ENCODE measurements at places on chromosomes 3 and 15.

DNA sequence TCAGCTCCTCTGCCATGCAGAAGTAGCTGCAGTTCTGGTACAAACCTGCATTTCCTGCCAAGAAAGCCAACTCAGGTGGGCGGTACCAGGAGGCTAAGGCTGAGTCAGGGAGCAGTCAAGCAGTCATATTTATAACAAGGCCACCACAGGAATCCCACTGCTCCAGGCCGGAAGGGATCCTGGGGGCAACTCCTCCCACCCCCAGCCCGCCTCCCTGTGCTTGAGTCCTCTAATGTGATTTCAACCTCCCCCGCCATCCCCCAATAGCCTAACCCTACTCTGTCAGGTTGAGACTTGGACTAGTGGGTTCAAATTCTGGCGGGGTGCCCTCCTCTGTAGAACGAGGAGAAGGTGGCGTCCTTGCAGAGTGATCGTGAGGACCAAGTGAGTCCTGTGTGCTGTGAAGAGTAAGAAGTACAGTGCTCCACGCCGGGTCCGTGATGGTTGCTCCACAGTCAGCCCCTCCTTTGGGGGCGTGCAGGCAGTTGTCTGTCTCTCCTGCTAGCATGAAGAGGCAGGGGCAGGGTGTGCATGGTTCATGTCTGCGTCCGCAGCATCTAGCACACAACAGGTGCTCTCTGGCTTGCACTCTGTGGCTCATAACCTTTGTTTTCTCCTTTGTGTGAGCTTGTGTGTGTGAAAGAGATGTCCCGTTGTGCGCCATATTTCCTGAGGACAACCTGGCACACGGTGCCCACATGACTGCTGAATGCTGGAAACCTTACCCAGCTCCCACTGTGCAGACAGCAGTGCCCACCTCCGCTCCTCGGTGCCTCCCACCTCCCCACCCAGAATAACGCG lies 78.3 kb downstream of the SMAD6 start:
- DNase-seq, result no peak

GRCh38 chr3:15241341-15241740 lies 35.3 kb downstream of the CAPN7 start:
- DNase-seq, result no peak

DNA sequence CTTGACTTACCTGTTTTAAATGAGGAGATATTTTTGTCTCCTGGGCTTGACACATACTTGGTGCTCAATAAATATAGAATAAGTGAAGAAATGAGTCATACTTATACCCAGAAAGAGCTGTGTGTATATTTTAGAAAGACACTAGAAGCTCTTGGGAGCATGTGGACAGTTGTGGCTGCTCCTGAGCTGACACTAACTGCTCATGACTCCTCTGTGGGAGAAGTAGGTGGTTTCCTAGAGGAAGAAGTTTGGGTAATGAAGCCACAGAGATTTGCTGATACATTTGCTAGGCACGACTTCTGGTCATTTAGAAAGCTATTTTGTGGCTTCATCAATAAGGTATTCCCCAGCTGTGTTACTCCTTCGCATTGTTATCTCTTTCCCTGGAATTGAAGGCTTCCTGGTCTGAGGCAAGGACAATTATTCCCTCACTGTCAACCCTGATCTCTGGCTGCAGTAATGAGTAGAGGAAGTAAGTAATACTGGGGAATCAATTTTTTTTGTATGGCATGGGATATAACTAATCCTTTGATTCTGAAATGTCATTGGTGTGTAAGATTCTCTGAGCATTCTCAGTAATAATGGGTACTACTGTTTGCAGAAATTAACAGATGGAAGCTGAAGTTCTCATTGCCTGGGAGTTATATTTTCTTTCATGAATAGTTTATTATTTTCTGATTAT lies 79.6 kb upstream of the DCBLD2 start:
- no peak for DNase-seq

GRCh38 chr15:75233504-75234190 lies 24.5 kb upstream of the GOLGA6C start:
- DNase-seq, result no peak

- DNase-seq, result no peak
Observed at GRCh38 chr3:123424999-123425712, 23.7 kb downstream of the ADCY5 start.

DNA sequence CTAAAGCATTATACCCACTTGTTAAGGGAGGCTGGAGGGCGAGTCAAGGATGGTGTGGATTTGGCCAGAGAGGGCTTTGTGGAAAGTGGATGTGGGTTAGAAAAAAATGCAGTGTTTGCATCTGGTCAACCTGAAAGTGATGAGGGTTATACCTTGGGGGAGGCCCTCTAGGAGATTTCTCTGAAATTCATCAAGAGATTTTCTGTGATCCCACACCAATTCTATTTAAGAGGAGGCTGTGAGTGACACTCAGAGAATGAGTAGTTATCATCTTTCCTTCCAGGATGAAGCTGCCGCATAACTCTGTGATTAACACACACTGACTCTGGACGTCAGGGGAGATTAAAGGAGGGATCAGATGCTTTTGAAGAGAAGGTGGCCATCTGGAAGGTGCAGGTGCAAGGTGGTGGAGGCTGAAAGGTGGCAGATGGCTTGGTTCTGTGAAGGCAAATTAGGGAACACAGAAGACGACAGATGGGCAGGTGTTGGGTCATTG lies 54.8 kb downstream of the ANAPC13 start:
- DNase-seq, result no peak

DNA sequence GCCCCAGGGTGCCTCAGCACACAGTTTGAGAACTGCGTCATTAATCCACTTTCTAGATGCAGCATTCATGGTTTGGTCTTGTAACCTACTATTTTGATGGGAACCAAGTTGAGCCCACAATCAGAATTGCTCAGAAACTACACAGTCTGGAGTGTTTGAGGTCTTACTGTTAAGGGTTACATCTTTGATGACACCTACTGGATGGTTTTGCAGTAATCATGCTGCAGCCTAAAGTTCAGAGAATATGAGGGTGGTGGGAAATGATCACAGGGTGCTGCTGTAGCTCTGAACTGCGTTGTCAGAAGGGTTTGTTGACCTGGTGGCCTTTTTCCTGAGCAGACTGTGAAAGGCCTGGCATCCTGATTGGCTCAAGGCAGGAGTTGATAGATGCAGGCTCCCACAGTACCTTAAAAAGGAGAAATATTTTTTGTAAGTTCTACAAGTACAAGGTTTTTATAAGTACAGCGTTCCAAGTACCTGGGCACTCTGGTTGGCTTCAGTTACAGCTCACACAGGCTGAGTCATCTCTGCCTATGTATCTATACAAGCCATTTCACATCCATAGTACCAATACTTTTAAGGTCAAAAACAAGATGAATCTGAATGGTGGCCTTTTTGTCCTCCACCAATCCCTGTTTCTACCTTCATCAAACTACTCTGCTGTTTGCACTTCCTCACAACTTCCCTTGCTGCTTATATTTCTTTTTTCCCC lies 60.5 kb upstream of the ACKR4 start:
- no peak for DNase-seq

- DNase-seq, result peak; percentile 72
Observed at GRCh38 chr15:66841953-66842681, 140.1 kb downstream of the SMAD6 start.

DNA sequence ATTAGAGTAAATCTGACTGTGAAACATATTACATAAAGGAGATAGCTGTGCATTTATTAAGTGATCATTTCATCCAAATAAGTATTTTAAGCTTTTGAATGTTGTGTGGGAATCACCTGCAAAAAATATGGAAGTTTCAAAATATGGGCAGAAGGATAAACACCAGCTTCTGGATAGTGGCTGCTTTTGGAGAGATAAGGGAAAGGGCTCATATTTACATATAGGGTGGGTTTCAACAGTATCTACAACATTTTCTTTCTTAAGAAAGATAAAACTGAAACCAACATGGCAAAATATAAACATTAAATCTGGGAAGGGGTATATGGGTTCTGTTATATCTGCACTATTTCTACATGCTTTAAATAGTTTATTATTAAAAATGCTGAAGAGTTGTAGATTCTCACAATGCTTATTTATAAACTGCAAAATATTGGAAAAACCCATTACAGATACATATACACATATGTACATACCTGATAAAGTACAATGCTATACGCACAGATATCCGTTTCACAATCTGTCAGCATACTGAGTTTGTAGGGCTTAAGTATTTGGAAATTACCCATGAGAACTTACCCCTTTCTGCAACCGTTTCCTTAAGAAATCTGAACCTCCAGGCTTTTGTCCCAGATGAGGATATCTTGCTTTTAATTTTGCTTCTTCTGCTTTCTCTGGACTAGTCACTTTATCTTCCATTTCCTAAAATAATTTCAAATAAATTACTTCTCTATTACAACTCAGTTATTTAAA lies 12.1 kb downstream of the ARPP19 start:
- DNase-seq, result no peak

- no peak for DNase-seq
Observed at GRCh38 chr3:127822041-127822681, at the start of gene MGLL. Gene MGLL, minus strand, starts transcription at chr3:127822515. Its CDS starts 197 bp downstream, at chr3:127822318.

GRCh38 chr3:178540184-178540583 lies 3.9 kb downstream of the KCNMB2 start:
- no peak for DNase-seq

DNA sequence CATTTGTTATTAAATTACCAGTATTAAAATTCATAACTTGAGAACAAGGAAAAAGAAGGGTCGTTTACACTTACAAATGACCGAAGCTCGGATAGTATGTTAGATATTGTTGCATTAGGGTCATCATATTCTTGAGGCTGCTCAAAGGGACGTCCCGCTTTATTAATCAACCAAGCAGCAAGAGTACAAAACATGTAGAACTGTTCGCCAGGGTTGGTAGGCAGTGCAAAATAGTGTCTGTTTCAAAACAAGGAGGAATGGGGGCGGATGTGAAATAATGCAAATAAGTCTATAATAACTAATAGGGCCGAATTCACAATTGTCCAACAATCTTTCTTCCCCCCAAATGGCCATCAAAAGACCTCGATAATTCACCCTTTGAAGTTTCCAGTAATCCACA lies 2.9 kb downstream of the IFT57 start:
- no peak for DNase-seq
